Bladder microvascular endothelial cell (primary cell): ENCODE measurements at places on chromosomes 5 and 9. TPM values are rescaled to one million over a fixed set of nuclear protein-coding genes. Genes with fewer than 3 reads are reported as not detected.

PCDHA6 gene
- 0.13 and 0.16 TPM in 2 replicates for total RNA-seq

LTC4S gene
- 0.32 TPM in 1 of 2 replicates, not detected in the other for total RNA-seq

SMIM33 gene
- total RNA-seq, result not detected in 2 replicates

GNA14 gene
- total RNA-seq, result 2.6 and 69.0 TPM in 2 replicates

TAF11L10 gene
- total RNA-seq, result not detected in 2 replicates

C5orf52 gene
- total RNA-seq, result not detected in 2 replicates

PDCD1LG2 gene
- total RNA-seq, result 4.9 and 7.0 TPM in 2 replicates

ICE1 gene
- total RNA-seq, result 16.5 and 36.1 TPM in 2 replicates
